ENCODE measurements at places on chromosomes 7 and 10.

DNA sequence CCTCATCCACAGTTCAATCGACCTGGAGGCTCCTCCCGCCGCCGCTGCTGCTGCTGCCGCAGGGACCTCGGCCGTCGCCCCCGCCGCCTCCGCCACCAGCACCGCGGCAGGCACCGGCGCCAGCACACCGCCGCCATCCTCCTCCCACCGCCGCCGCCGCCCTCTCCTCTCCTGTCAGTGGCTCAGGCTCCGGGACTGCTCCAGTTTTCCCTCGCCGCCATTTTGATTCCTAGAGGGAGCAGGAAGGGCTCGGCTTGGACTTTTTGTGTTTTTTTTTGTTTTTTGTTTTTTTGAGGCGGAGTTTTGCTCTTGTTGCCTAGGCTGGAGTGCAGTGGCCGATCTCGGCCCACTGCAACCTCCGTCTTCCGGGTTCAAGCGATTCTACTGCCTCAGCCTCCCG lies 3.0 kb upstream of the MCM10 start:
- DNase-seq = no peak

GRCh38 chr10:76050291-76050625 lies 618.8 kb downstream of the LRMDA start:
- no peak for DNase-seq

DNA sequence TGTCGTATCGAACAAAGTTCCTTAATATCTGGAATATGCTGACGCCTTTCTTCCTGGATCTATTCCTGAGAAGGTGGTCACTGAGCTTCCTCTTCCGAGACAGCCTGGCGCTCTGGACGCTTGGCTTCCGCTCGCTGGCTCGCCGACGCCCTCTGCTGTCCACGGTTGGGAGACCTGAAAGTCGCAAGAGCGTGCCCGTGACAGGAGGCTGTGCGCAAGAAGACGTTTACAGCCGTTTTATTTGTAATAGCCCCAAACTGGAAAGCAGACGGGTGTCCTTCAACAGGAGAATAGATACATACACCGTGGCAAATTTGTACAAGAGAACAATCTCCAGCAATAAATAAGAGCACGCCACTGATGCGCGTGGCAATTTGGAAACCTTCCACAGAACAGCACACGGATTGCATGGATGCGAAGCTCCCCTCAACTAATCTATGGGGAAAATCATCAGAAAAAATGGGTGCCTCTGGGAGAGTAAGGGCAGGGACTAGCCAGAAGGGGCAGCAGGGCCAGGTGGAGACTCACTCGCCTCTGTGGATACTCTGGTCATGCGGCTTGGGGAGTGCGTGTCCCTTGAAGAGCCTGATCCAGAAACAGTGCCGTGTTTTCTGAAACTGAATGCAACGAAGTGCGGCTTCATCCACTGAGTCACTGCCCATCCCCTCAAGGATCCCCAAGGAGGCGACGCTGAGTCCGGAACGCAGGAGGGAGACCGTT lies 41.5 kb upstream of the BNIP3 start:
- peak; percentile 72 for DNase-seq

GRCh38 chr7:74271742-74272141 lies 17.5 kb upstream of the CLIP2 start:
- DNase-seq = no peak

DNA sequence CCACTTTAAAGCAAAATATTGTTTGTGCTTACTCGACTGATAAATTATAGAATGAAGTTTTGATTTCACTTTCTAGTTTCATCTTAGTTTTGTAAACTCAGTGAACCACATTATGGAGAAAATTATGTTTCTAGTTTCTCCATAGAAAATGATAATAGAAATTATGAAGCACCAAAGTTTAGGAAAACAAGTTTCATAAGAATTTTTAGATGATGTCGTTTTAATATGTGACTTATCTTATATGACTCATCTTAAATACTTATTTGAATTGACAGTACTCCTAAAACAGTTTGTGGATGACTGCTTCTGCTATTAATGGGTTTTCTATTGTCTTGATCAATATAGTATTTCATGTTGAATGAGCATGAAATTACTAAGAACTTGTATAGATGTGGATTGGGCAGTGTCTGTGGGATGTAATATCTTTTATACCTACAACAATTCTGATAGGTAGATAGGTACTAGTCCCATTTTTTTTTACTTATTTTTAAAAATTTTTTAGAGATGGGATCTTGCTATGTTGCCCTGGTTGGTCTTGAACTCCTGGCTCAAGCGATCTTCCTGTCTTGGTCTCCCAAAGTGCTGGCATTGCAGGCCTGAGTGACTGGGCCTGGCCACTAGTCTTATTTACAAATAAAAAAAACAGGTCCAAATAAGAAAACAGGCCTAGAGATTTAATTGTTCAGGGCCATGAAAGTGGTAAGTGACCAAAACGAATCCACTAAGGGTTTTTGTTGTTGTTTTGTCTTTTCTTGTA lies 3.7 kb downstream of the HBP1 start:
- DNase-seq = no peak

DNA sequence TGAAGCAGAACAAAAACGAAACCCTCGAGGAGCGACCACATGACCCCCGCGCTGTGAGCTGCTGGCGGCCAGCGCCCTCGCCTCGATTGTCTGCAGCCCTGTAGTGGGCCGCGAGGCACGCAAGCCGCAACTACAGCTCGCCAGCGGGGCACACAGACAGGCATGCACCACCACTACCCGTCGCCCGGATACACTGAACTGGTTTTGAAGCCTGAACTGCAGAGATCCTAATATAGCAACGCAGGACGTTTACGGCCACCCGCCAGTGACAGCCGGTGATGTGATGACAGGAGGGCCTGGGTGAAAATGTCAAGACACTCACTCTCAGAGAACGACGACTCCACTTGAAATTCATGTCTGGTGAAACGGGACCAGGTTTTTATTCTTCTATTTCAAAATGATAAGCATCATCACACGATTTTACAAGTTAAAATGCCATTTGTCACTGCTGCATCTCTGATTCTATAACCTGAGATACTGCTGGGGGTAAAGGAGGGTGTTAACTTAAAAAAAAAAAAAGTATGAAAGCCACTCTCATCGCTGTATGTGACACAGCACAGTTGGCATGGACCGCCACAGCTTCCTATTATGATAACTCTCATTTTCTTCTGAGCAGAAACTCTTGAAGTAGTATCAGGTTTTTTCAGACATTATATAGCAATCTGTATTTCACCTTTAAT lies 120.3 kb upstream of the DIP2C start:
- DNase-seq = no peak

DNA sequence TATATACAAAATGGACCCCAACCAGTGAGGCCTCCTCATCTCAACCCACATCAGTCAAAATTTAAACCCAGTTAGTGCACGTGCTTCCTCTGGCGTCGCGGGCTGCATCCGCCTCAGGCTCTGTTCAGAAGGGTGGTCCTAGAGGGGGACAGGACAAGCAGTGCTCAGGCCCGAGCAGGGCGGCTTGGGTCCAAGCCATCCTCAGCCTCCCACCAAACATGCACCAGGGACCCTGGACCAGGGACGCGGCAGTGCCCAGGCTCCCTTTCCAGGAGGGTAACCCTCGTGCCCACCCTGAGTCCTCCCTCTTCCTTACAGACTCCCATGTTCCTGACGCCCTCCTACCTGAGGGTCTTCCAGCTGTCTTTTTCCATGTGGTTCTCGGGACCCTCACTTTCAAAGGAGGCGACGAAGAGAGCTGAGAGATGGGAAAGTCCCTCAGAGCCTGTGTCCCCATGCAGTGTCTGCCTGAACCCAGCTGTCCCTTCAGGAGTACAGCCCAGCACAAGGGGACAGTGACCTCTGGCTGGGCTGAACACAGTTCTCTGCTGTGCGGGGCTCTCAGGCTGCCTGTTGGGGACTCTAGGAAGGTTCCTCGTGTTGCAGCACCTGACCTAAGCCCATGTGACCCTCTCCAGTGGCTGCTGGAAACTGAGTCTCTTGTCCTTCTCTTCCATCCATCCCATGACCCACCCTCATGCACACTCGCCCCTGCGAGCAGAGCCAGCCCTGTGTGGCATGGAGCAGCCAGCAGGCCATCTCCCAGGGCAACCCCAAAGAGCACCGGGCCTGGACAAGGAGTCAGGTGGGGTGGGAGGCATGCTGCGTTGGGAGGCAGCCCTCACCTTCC lies 58.1 kb downstream of the CSGALNACT2 start:
- no peak for DNase-seq

DNA sequence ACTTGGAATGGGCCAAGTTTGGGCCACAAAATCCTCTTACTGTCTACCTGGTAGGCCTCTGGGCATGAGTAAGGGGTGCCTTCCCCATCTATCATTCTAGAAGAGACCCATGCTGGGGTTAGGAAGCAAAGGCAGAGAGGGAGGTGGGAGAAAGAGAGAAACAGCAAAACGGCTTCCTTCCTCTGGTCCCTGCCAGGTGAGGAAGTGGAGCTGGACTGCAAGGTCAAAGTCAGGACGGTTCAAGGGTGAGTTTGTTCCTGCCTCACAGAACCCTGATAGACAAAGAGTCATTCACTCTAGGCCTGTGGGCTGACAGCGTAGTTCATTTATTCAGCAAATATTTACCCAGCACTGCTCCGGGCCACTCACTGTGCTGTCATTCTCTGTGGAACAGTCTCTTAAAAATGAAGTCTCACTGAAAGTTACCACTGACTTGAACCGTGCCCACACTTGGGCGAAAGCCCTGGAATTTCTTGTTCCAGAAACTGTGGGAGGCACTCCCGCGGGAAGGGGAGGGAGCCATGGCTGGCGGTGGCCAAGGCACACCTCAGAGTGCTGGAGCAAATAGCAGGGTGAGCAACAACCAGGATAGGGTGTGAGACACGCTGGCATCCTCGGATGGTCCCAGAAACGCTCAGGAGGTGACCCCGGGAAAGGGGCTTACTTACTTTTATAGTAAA lies 26.2 kb upstream of the ECHDC3 start:
- DNase-seq = no peak

DNA sequence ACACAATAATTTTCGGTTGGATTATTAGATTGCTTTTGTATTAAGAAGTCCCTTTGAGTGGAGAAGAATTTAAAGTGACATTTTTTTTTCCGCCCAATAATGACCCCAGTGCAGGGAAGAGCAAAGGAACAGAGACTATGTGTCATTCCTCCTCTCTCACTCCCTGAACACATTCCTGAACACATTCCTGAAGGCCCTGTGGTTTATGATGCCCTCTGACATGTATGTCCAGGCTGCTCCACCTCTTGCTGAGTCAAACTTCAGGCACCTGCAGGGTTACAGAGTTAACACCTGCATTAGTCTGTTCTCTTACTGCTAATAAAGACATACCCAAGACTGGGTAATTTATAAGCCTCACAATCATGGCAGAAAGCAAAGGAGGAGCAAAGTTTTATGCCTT lies 704.0 kb upstream of the LRRN3 start:
- DNase-seq = no peak

- no peak for DNase-seq
Observed at GRCh38 chr10:55242544-55242943, 441.5 kb upstream of the PCDH15 start.

Measured in T-helper 9 cell (primary cell).